ENCODE measurements at places on chromosomes 1 and 21.

DNA sequence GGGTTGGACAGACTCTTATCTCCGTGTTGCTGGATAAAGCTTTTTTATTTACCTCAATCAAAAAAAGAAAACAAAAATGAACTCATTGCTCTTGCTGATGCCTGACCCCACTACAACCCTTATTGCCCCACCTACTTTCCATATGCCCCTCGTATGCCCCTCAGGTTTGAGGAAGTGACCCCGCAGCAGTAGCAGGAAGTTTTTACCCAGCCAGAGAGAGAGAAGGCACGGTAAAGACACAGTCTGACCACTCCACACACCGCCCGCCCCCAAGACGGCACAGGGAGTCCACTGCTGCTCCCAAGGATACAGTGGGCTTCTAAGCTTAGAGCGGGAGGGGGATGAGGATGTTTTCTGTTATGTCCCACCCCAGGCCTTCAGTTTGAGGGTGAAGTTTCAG lies 9.8 kb downstream of the PLEKHO1 start:
- DNase-seq, result no peak

GRCh38 chr1:193060406-193060805 lies 994 bp downstream of the RO60 start:
- DNase-seq, result no peak

- no peak for DNase-seq
Measured at GRCh38 chr1:24203404-24203803, 16.3 kb upstream of the IFNLR1 start.

- no peak for DNase-seq
Measured at GRCh38 chr21:43574741-43575472, 84.4 kb downstream of the HSF2BP start.

- DNase-seq, result no peak
Measured at GRCh38 chr1:21828506-21829210, 16.6 kb downstream of the LDLRAD2 start.

- DNase-seq, result no peak
Measured at GRCh38 chr1:228043281-228043848, 36.6 kb downstream of the WNT3A start.

DNA sequence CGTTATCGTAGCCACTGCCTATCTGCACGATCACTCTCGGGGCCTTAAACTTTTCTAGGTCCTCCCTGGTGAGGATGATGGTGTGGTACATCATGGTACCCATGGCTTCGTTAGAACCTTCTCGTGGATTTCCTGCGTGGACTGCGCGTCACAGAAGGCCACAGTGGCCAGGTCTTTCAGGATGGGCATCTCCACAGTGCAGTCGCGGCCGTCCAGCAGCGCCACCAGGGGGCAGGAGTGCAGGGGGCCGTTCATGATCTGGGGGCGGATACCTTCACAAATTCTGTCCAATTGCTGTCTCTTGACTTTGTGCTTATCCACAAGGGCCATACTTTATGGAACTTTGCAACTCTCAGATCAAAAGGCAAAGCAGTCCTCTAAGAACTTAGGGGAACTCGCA lies 69.6 kb downstream of the WLS start:
- no peak for DNase-seq

DNA sequence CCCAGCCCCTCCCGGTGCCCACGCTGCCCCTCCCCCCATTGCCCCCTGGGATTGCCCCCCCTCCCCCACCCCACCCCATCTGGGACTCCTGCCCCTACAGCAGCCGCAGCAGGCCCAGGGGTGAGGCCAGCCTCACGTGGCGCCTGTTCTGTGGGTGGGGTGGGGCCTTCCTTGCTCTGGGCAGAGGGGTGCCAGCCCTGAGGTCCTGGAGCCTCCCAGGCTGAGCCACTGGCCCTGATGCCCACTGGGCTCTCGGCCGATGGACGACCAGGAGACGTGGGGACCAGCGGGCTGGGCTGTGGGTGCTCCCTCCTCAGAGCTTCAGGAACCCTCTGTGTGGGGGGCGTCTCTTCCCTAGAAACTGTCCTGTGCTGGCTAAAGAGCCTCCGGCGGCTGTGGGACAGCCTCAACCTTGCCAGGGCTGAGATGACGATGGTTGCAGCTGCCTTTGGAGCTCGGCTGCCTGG lies 5.8 kb upstream of the C1orf159 start:
- no peak for DNase-seq

GRCh38 chr1:115771094-115771846 lies 2.8 kb upstream of the CASQ2 start:
- DNase-seq, result no peak

DNA sequence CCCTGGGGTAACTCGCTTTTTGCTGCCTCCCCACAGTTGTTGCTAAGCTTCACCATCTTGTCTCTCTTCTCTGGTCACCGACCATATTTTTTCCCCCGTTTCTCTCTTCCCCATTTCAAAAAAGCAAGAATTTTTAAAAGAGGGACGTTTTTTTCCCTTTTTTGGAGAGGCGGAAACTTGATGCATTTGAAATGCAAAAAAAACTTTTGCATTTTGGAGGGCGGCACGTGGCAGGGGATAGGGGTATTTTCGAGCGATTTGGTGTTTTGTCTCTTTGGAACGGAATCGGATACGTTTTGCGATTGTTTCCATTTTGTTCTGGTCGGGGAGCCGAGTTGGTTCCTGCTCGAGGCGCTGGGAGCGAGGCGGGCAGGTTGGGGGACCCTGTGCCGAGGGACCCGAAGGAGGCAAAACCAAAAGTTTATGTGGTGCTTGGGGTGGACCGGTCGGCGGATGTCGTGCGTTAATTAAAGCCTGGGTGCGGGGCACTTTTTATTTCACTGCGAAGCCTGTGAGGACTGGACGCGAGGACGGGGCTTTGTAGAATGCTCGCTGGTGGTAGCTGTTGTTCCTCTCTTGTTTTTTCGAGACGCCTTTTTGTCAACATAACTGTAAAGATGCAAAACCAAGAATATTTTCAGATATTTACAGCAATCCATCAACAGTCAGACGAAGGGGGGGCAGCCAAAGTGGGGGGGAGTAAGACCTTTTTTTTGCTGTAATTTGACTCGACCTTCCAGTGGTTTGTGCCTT lies 884 bp downstream of the H3-3A start:
- DNase-seq, result peak; percentile 43

GRCh38 chr1:145983206-145983675 lies 13.1 kb downstream of the TXNIP start:
- DNase-seq, result no peak

DNA sequence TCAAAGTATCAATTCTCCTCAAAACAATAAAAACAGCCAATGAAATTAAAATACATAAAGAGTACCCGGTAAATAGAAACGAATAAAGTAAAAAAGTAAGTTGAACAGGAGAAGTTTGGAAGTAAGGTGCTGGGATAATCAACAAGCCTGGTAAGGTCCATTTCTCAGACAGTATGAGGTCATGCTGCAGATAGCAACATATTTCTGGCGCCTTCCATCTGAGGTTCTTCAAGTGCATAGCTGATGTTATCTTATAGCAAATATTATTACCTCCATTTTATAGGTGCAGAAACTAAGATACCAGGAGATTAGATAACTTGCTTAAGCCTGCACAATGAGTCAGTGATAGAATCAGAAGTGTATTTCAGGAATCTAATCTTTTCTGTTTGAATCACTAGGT lies 23.7 kb upstream of the CEP350 start:
- no peak for DNase-seq

GRCh38 chr1:61109158-61109557 lies 26.8 kb downstream of the NFIA start:
- no peak for DNase-seq

GRCh38 chr1:44714944-44715571 lies 15.9 kb downstream of the RNU5D-1 start:
- DNase-seq, result no peak

GRCh38 chr21:45655124-45655523 lies 11.6 kb downstream of the PCBP3 start:
- no peak for DNase-seq

- DNase-seq, result no peak
Measured at GRCh38 chr1:241808265-241808664, 39.7 kb upstream of the EXO1 start.

DNA sequence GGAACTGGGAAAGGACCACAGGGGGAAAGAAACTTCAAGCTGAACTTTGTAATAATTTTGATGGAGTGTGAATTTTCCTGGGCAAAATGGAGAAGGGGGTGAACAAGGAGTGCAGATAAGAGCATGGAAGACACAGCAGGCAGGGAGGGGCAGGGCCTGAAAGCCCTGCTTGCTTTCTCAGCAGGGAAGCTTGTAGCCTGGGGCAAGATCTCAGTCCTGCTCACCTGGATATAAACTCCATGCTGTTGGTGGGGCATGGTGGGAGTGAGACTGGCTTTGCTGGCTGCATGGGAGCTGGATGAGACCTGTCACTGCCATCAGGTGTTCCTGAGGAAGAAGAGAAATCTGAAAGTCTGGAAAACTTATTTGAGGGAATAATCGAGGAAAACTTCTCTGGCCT lies 58.7 kb upstream of the RC3H1 start:
- DNase-seq, result no peak

DNA sequence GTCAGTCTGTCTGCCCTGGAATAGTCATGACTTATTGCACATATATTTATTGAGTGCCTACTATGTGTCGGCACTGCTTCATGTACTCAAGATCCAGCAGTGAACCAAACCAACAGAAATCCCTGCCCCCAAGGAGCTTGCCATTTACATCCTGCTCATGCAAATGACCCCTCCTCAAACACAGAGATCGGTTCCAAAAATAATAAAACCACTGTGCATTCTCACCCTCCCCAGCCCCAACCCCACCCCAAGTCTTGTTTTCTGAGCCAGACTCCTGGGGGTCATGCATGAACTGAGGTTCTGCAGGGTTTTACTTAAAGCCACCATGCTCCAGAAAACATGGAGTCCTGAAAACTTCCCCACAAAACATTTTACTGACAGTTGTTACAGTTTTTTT lies 61.9 kb downstream of the KIAA0040 start:
- DNase-seq, result no peak

DNA sequence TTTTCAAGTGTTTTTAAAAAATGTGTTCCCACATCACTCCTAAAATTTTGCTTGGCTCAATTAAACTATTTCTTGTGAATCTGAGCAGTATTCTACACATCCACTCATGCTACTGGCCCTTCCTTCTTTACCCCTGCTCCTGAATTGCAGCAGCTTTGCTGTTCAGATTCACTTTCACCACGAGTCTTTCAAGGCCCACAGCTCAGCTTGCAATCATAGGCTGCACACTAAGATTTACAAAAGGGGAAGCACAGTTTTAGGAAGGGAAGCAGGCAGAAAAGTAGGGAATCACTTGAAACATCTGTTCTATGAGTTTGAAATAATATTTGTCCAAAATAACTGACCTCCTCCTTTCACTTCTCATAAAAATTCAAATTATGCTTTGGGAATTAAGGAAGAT lies 70.9 kb upstream of the EDEM3 start:
- DNase-seq, result no peak

GRCh38 chr21:45393021-45393420 lies 11.9 kb upstream of the COL18A1 start:
- no peak for DNase-seq

DNA sequence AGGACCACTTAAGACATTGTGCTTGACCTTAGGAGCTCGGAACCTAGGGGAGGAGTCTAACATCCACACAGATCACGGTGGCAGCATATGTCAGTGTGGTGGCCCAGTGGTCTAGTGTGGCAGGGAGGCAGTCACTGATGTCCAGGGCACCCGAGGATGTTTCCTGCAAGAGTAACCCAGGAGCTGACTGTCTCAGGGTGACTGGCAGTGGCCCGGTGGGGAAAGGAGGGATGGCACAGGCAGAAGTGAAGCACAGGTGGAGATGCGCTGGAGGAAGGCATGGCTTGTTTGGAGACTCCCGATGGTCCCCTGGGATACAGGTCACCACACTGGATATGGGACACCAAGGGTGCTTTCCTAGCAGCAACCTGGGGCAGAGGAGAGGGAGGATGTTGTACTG lies 16.3 kb downstream of the CHIT1 start:
- DNase-seq, result no peak

GRCh38 chr1:50193002-50193401 lies 84.3 kb downstream of the ELAVL4 start:
- DNase-seq, result no peak

DNA sequence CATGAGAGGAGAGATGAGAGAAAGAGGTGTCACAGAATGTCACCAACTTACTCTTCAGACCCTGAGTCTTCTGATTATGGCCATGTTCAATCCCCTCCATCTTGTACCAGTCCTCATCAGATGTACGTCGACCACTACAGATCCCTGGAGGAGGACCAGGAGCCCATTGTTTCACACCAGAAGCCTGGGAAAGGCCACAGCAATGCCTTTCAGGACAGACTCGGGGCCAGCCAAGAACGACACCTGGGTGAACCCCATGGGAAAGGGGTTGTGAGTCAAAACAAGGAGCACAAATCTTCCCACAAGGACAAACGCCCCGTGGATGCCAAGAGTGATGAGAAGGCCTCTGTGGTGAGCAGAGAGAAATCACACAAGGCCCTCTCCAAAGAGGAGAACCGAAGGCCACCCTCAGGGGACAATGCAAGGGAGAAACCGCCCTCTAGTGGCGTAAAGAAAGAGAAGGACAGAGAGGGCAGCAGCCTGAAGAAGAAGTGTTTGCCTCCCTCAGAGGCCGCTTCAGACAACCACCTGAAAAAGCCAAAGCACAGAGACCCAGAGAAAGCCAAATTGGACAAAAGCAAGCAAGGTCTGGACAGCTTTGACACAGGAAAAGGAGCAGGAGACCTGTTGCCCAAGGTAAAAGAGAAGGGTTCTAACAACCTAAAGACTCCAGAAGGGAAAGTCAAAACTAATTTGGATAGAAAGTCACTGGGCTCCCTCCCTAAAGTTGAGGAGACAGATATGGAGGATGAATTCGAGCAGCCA lies 8.0 kb downstream of the ELOA start:
- DNase-seq, result no peak

GRCh38 chr1:214658175-214658574 lies 55.2 kb downstream of the CENPF start:
- no peak for DNase-seq

DNA sequence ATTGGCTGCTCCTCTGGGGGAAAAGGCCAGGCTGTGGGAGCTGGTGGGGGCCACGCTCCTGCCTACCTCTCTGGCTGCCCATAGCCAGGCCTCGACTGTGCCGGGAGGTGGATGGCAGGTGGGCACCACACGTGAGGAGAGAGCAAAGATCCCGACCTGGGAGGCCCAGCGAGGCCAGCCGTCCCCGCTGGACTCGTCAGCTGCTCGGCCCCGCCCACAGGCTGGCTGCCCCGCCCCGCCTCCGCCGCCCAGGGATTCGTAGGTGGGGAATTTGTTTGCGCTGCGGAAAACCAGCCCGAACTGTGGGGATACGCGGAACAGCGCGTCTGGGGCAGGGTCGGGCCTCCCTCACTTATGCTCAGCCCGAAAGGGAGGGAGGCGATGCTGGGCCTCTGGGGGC lies 31.7 kb downstream of the TP73 start:
- no peak for DNase-seq

- no peak for DNase-seq
Measured at GRCh38 chr21:45356251-45356650, 48.7 kb upstream of the COL18A1 start.

GRCh38 chr1:92274939-92275338 lies 23.8 kb downstream of the GLMN start:
- no peak for DNase-seq

- DNase-seq, result no peak
Measured at GRCh38 chr1:170720661-170721060, 56.7 kb downstream of the PRRX1 start.

GRCh38 chr1:150012611-150013010 lies 2.1 kb upstream of the OTUD7B start:
- no peak for DNase-seq

GRCh38 chr1:10796029-10796944 lies at the start of gene CASZ1:
TSS of gene CASZ1 (minus strand) at chr1:10796646. CDS start at chr1:10693889, 102,757 bp downstream.
- DNase-seq, result peak; percentile 75

- DNase-seq, result no peak
Measured at GRCh38 chr1:112722601-112723510, 7.7 kb upstream of the PPM1J start.

GRCh38 chr1:29391362-29391880 lies 155.1 kb downstream of the PTPRU start:
- no peak for DNase-seq
